ENCODE measurements at places on chromosomes 1 and 21.
A peak's percentile ranks its signal among the peaks of the same experiment; 100 is the strongest.

DNA sequence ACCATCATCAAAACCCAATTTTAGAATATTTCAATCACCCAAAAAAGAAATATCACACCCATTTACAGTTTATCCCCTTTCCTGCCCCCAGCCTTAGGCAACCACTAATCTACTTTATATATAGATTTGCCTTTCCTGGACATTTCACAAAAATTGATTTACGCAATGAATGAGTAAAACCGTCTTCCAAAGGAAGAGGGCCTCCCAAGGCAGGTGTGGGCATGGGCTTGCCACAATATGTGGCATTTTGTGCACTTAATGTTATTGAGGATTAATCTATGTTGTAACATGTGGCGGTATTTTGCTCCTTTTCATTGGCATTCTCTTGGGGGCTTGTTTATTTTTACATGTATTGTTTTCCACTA is 11.8 kb upstream of the BMP8B start:
- DNase-seq = no peak

GRCh38 chr1:58619286-58620054 is 42.4 kb upstream of the TACSTD2 start:
- no peak for DNase-seq

DNA sequence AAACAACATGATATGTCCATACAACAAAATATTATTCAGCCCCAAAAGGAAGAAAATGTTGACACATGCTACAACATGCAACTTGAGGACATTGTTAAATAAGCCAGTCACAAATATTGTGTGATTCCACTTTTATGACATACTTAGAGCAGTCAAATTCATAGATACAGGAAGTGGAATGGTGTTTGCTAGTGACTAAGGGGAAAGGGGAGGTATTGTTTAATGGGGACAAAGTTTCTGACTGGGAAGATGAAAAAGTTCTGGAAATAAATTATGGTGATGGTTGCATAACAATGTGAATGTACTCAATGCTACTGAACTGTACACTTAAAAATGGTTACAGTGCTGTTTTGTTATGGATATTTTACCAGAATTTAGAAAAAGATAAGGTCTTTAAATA is 77.7 kb downstream of the RHOU start:
- no peak for DNase-seq

GRCh38 chr1:233613252-233614172 is at the start of gene KCNK1:
Gene KCNK1, plus strand, starts transcription at chr1:233614106. Its CDS starts 66 bp downstream, at chr1:233614172.
- DNase-seq = peak; percentile 92

- no peak for DNase-seq
Measured at GRCh38 chr1:64062529-64062928, 140.9 kb upstream of the UBE2U start.

DNA sequence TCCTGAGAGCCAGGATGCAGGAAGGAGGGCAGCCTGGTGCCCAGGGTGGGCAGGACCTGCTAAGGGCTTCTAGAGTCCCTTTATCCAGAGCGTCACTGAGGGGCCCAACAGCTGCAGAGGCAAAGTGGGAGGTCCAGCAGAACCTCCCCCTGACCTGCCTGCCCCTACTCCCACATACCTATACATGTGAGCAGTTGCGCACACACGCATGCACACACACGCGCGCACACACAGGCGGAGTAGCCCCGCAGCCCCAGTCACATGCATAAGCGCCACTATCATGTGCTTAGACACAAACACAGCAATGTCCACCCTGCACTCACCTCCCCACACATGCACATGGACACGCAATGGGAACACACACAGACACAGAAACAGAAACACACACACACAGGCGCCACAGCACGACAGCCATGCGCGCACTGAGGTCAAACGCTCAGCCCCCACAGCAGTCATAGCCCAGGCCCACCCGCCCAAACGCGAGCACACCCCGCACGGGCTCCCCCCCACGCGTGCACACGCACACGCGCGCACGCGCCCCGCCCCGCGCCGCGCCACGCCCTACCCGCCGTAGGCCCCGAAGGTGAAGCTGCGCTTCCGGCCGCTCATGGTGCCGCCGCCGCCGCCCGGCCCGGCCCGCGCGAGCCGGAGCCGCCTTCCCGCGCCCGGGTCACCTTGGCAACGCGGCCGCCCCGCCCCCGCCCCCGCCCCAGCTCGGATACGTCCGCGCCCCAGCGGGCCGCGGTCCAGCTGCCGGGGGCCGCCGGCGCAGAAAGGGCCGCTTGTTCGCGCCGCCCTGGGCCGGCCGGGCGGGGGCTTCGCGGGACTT is 17.7 kb downstream of the RAP1GAP start:
- peak; percentile 52 for DNase-seq

DNA sequence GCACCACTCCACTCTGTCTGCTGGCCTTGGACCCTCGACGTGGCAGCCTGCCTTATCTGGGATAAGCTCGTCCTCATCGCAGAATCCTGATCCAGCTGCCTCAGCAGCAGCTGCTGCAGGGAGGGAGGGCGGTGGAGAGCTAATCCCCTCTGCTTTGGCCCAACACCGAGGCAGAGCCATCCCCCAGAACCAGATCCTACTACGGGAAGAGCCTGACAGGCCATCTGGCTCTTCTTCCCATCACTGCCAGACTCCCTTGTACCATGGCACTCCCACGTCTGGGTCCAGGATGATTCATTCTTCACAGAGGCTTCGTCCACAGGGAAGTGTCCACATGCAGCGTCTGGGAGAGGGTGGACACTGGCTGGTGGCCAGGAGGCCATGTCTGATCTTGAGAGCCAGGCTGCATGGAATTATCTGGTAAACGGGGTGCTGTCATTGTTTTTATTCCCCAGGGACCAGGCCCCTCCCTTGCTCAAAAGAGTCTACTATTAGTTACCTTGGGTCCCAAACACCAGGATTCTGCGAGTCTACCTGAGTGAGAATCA is 14.6 kb upstream of the PKP1 start:
- DNase-seq = no peak

DNA sequence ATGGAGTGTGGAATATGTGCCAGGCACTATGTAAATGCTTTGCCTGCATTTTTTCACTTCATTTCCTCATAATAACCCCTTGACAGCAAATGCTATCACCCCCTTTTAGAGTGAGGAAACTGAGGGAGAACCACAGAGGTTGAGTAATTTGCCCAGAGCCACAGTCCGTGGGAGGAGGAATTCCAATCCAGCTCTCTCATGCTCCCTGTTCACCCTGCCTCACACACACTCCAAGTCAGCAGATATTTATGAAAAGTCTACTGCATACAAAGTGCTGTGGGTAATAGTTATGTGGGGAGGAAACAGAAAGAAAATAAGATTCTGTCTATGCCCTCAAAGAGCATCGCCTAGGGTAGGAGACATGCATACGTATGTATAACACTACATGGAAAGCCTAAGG is 30.9 kb upstream of the RBM15 start:
- DNase-seq = no peak

- DNase-seq = no peak
Measured at GRCh38 chr1:61186753-61187152, 104.4 kb downstream of the NFIA start.
